ENCODE measurements at places on chromosomes 5 and 9.

GRCh38 chr9:17878810-17879370 lies 300.0 kb downstream of the SH3GL2 start:
- DNase-seq, result no peak

DNA sequence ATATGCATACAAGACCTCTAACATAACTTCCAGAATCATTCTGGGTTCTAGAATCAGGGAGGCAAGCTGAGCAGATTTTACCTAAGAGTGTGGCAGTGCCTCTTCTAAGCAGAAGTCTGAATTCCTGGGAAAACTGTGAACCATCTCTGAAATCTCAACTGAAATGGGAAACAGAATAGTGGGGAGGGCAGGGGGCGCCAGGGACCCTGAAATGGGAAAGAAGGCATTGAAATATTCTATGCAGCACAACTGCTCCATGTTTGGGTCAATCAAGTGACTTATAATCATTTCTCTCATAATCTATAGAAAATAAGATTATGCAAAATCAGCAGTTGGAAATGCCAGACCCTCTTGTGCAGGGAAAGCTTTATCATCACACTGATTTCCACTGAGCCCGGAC lies 156.1 kb downstream of the EBF1 start:
- DNase-seq, result no peak

GRCh38 chr5:168121138-168121494 lies 170.3 kb upstream of the WWC1 start:
- DNase-seq, result no peak

DNA sequence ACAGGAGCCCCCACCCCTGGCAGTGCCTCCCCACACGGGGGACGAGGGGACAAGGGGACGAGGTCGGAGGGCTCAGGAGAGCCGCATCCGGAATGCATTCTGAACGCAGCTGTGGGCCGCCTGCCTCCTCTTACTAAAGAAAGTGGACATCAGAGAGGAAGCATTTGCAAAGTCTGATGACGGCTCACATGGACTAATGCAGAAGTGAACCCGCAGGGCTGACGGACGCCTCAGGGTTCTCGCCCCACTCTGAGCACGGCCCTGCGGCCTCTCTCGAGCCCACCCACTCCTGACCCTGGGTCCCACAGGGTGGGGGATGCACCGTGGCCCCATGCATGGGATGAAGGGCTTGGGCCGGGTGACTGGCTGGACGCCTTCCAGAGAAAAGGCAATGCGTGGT lies 5.9 kb downstream of the LPCAT1 start:
- no peak for DNase-seq

DNA sequence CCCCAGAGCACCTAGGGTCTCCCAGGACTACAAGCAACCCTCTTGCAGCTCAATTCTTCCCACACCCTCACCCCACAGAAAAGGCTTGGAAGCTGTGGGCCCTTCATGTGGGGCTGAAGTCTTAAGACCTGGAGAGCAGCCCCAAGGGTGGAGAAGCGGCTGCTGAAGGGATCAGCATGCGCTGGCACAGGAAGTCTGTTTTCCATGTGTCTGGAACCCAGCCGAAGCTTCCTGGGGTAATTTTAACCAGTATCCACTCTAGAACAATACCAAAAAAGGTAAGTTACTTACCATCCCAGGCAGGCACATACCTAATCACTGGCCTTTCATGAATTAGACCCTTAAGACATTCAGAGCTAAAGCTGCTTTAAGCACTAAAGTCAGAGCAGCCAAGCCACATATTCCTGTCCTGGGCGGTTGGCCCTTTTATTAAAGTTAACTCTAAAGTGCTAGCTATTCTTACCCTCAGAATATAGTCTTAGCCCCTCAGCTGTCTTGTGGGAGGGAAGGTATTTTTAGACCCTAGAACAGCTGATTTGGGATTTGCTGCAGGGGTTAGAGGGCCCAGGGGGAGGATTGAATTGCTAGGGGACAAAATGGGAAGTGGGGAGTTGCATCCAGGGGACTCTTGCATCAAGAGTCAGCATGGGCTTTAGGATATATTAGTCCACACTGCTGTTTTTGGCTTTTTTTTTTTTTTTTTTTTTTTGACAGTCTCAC lies 6.9 kb downstream of the IL17B start:
- DNase-seq, result no peak

- DNase-seq, result no peak
These were observed 259.0 kb upstream of the ADRA1B start for GRCh38 chr5:159657298-159657697.

DNA sequence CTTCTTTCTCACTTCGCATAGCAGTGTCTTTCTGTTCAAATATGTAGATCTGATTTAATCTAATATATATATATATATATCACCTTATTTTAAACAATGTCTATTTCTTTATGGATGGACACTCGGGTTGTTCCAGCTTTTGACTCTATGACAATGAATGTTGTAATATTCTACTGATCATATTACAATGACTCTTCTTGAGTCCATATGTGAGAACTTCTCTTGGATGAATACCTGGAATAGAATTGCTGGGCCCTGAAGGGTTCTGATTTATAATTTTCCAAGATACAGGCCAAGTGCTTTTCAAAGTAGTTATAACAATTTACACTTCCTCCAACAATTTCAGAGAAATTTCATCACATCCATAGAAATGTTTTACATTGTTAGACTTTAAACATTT lies 28.8 kb downstream of the NTRK2 start:
- no peak for DNase-seq

DNA sequence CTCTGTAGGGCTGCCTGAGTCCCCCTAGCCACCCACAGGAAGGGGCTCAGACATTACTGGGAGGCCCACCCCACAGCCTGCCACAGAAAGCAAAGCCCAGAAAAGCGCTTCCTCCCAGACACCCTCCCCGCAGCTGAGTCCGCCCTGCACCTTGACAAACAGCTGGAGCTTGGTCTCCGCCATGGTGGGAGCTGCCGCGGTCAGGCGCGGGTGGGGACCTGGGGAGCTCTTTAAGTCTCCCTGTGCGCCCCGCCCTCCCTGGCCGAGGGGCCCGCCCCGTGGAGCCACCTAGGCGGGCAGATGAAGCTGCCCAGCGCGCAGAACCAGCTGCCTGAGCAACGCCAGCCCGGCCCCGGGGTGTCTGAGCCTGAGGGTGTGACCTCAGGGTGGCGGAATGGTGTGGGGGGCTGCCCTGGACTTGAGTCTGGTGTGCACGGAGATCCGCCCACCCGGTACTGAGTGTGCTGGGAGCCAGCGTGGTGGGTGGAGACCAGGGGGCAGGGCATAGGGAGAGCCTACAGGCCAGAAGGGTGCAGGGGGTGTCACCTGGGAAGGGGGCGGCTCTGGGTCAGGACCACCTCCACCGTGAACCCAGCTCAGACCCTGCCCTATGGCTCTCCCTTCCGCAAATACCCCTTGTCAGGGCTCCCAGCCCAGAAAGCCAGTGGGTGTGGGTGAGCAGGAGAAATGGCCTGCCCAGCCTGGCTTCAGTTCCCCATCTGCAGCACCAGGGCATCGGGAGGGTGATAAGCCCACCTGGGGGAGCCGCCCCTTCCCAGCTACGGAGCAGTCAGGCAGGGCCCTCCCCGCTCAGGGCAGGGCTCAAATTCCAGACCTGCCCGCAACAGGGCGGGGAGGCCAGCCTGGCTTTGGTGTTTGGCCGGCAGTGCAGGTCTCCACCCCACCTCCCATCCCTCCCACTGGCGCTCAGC lies at the start of gene CLIC3:
Gene CLIC3 (minus strand): TSS at position 208 of the 932 bp plus-strand sequence. CDS start 25 bp downstream, at position 183.
- no peak for DNase-seq

DNA sequence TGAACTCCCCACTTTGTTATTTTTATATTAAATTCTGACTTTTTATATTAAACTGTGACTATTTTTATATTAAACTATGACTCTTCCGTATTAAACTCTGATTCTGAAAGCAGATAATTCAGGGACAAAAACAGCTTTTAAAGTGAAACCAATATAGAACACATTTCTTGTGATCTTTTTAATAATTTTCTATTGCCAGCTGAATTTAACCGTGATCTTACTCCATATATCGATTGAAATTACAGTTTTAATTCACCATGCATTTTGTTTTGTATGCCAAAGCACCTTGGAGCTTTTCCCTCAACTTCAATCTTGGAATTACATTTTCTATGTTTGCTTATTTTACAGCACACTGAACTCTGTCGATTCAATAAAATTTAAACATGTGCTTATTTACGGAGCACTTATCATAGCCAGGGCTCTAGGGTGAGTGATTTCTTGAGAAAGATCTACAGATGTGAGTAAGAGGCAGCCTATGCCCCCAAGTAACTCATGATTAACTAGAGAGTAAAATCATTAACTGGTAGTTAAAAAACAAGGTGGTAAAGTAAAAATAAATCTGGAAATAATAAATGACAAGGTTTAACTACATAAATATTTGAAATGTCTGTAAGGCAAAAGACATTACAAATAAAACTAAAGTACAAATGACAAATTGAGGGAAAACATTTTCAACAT lies 72.9 kb upstream of the ALDH1B1 start:
- no peak for DNase-seq

GRCh38 chr5:178555005-178555404 lies 35.2 kb downstream of the COL23A1 start:
- DNase-seq, result no peak

DNA sequence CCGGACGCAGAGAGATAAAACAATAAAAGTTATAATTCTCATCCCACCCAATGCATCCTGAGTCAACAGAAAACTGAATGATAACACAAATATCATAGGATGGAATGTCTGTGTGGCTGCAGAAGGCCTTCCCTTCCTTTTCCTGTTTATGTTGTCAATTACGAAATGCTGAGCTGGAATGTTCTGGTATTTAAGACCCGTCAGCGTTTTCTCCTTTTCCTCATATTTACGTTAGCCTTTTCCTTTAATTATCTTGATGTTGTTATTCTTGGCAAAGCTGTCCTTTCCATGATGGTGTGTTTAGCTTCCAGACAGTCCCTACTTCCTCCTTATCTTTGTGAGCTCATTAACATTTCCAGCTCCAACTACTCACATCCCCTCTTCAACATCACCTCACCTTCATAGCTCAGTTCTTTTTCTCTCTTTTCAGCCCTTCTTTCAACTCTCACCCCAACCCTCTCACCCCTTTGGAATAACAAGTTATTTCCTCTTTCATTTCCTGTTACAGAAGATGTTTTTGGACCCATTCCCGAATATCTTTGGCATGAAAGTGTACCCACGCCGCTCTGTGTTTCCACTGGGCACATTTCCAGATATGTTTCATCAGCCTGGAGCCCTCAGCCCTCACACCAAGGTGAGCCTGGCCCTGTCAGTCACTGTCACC lies 221.6 kb downstream of the NR2F1-AS1 start:
- no peak for DNase-seq

DNA sequence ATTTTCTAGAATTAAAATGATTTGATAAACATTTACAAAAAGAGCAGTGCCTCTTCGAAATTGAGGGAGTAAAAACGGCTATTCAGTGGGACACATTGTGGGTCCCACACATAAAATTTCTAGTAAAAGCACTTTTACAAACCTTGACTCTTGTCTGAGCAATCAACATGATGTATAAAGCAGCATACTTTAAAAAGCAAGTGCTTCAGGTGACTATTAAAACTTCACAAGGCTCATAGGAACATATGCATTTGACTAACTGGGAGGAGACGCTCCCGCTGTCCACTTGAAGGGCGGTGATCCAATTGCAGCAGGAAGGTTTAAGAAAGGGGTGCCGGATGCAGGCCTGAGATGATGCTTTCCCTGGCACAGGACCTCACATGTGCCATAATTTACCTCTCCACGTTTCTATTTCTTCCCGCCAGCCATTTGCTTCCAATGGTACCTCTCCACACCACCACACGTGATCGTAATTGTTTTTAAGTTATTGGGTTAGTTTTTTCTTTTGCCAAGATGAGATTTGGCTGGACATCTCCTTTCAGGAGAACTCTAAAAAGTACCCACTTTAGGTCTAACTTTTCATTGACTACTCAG lies 1.8 kb downstream of the MCTP1 start:
- no peak for DNase-seq

GRCh38 chr9:135551031-135551430 lies 5.1 kb downstream of the OBP2A start:
- no peak for DNase-seq
